Fibroblast of skin of left biceps (primary cell): ENCODE measurements at places on chromosomes 5 and 9.
A peak's percentile ranks its signal among the peaks of the same experiment; 100 is the strongest.

- peak; percentile 47 for DNase-seq
Measured at GRCh38 chr9:121650217-121651007, 1.0 kb upstream of the DAB2IP start.

DNA sequence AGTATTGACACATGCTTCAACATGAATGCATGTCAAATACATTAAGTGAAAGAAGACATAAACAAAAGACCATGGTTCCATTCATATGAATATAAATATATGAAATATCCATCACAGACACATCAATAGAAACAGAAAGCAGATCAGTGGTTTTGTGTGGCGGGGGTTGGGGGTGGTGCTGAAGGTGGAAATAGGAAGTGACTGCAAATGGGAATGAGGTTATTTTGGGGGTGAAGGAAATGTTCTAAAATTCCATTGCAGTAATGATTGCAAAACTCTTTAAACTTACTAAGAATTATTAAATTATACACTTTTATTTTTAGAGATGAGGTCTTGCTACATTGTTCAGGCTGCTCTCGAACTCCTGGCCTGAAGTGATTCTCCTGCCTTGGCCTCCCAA is 28.7 kb downstream of the TAF1L start:
- DNase-seq = no peak

- DNase-seq = peak; percentile 78
Measured at GRCh38 chr9:17134396-17135294, at the start of gene CNTLN. TSS of gene CNTLN (plus strand) at chr9:17135040. CDS start at chr9:17135066, 26 bp downstream.

DNA sequence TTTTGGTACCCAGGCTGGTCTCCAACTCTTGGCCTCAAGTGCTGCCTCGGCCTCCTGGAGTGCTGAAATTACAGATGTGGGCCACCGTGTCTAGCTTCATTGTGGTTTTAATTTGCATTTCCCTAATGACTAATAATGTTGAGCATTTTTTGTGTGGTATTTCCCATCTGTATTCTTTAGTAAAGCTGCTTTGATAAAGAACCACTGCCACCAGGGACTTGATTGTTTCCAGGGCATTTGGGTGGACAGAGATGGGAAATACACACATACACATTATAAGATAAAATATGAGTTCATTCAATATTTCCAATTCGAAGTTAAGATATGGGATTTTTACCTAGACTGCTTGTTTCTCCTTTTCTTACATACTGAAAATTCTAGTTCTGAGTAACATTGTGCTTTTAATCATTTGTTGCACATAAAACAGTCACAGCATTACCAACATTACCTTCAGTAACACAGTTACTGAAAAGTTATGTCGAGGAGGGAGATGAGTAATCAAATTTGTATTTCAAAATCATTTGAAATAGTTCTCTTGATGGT is 28.9 kb downstream of the HABP4 start:
- DNase-seq = no peak

- DNase-seq = no peak
Measured at GRCh38 chr5:132853323-132853722, 12.9 kb downstream of the GDF9 start.

- no peak for DNase-seq
Measured at GRCh38 chr5:141976176-141976575, 7.3 kb downstream of the RNF14 start.

- no peak for DNase-seq
Measured at GRCh38 chr5:59773294-59773693, 120.2 kb downstream of the PDE4D start.

GRCh38 chr5:58456486-58456885 is 3.4 kb downstream of the PLK2 start:
- DNase-seq = no peak

GRCh38 chr5:52674815-52675545 is 112.7 kb upstream of the ITGA1 start:
- peak; percentile 42 for DNase-seq

DNA sequence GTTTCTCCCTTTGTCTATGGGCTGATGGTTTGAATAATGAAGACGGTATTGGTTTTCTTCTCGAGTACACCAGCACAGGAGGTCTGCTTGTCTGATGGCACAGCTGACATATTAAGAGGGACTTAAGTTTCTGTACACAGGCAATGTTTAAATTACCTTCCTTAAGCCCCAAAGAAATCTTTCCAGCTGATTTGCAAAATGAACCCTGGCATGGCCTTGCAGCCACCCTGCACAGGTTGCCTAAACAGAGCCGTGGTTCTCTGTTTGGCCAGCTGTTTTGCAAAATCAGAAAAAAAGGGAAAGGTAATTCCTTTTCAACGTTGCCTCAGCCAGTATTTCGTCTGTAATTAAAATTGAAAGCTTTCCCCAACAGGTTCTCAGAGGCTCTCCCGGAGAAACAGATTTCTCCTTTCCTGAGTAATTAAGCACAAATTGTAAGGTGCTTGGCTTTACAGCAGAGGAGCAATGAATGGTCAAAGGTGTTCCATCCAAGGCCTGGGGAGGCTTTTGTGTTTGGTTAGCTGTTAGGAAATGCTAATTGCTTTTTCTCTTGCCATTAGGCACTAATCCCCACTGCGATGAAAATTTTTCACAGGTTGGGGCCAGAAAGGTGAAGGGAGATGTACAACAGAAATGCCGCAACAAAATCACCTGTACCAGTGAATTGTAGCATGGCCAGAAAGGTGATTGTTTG is 138.9 kb downstream of the RASEF start:
- DNase-seq = no peak

GRCh38 chr9:76181020-76181641 is 213.1 kb downstream of the RFK start:
- DNase-seq = no peak

- no peak for DNase-seq
Measured at GRCh38 chr9:136229096-136230065, 16.2 kb downstream of the QSOX2 start.

GRCh38 chr5:143977891-143978461 is 166.0 kb downstream of the HMHB1 start:
- DNase-seq = no peak

DNA sequence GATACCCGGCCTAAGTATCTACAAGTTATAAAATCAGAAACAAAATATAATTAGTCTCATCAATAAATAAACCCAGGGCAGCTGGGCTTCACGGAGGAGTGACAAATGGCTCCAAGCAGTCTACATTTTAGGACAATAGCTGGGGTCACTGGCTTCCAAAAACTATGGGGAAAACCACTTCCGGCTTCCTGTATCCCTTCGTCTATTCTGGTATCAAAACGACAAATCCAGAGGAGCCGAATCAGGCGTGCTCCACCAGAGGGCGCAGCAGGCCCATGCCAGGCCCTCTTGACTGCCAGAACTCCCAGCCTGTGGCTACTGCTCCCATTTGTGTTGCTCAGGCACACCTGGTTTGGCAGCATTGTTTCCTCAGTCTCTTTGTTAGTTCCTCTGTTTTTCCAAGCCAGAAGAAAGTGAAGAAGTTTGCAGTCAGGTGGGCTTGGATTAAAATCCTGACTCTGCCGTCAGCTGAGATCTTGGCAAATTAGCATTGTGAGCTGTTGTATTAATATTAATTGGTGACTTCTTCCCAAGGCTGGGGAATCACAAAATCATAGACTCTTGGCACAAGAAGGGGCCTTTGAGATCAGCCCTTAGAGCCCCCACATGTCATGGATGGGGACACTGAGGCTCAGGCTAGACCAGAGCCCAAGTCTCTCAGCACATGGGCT is 11.6 kb upstream of the RAB14 start:
- peak; percentile 66 for DNase-seq
